Prostate gland (tissue), 2 donors: ENCODE measurements at places on chromosomes 6 and 20. TPM values are rescaled to one million over a fixed set of nuclear protein-coding genes. Genes with fewer than 3 reads are reported as not detected.

- peak within 1 kb of the TSS; percentile 66 for H3K4me3 ChIP-seq
- H3K27ac ChIP-seq: peak within 1 kb of the TSS; percentile 52
- H3K36me3 ChIP-seq: no peaks in the 10 kb centered on the region
These were observed at the start of gene SNPH for GRCh38 chr20:1266167-1266973. SNPH (plus strand) TSS chr20:1266294; CDS start chr20:1296240, 29,946 bp downstream.

DNA sequence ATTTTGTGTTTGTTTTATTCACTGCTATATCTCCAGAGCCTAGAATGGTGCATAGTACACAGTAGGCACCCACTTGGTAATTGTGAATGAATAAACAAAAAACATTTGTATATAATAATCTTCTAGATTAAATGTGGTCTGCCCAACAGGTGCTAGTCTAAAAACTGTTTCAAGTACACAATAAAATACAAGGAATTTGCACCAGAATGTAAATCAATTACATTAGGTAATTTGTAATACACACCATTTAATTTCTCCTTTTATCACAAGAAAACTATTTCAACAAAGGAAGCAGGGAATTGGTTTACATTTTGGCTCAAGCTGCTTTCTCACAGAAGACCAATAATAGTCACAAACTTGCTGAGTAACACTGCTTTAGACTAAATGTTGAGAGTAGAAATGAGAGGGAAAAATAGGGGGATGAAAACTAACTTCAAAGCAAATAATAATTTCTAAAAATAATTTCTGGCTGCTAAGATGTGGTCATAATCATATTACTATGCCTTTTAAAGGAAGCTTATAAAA, 22.1 kb downstream of the RUNX2 start:
- DNase-seq: no peak
- H3K4me1 ChIP-seq: no peaks in the 10 kb centered on the region
- H3K27me3 ChIP-seq: no peaks in the 10 kb centered on the region
- no peak overlapping the region for H3K4me3 ChIP-seq
- no peak overlapping the region for H3K27ac ChIP-seq
- no peaks in the 10 kb centered on the region for H3K36me3 ChIP-seq

DNA sequence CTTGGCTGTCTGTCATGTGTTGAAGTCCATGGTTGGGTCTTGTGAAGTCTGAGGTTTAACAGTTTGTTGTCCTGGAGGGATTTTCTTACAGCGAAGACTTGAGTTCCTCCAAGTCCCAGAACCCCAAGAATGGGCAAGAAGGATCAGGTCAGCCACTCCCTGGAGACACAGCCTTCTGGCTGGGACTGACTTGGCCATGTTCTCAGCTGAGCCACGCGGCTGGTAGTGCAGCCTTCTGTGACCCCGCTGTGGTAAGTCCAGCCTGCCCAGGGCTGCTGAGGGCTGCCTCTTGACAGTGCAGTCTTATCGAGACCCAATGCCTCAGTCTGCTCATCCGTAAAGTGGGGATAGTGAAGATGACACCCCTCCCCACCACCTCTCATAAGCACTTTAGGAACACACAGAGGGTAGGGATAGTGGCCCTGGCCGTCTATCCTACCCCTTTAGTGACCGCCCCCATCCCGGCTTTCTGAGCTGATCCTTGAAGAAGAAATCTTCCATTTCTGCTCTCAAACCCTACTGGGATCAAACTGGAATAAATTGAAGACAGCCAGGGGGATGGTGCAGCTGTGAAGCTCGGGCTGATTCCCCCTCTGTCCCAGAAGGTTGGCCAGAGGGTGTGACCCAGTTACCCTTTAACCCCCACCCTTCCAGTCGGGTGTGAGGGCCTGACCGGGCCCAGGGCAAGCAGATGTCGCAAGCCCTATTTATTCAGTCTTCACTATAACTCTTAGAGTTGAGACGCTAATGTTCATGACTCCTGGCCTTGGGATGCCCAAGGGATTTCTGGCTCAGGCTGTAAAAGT, 43.5 kb downstream of the SIRPA start:
- no peak for DNase-seq
- no peaks in the 10 kb centered on the region for H3K27me3 ChIP-seq

- H3K27me3 ChIP-seq: no peaks in the 10 kb centered on the region
- H3K4me3 ChIP-seq: no peak overlapping the region
- no peaks in the 10 kb centered on the region for H3K36me3 ChIP-seq
- no peaks in the 10 kb centered on the region for H3K4me1 ChIP-seq
- DNase-seq: no peak
These were observed 10.7 kb downstream of the MDFI start for GRCh38 chr6:41648921-41649320.

GRCh38 chr20:36645353-36645752, 643 bp downstream of the SLA2 start:
- no peaks in the 10 kb centered on the region for H3K36me3 ChIP-seq
- H3K27me3 ChIP-seq: no peaks in the 10 kb centered on the region
- H3K4me3 ChIP-seq: no peak overlapping the region
- H3K4me1 ChIP-seq: no peaks in the 10 kb centered on the region
- H3K27ac ChIP-seq: no peak overlapping the region

- no peak overlapping the region for H3K4me3 ChIP-seq
- no peaks in the 10 kb centered on the region for H3K4me1 ChIP-seq
- H3K27me3 ChIP-seq: no peaks in the 10 kb centered on the region
- H3K27ac ChIP-seq: no peak overlapping the region
- DNase-seq: no peak
- no peaks in the 10 kb centered on the region for H3K36me3 ChIP-seq
These were observed 320.2 kb upstream of the JARID2 start for GRCh38 chr6:14925699-14926026.

- H3K27ac ChIP-seq: no peak overlapping the region
- no peaks in the 10 kb centered on the region for H3K36me3 ChIP-seq
- DNase-seq: no peak
- no peaks in the 10 kb centered on the region for H3K4me1 ChIP-seq
- no peak overlapping the region for H3K4me3 ChIP-seq
- H3K27me3 ChIP-seq: no peaks in the 10 kb centered on the region
These were observed 4.1 kb downstream of the HLA-B start for GRCh38 chr6:31352683-31353383.

- no peak overlapping the region for H3K27ac ChIP-seq
These were observed 260.6 kb downstream of the PRL start for GRCh38 chr6:22036275-22036674.

DNA sequence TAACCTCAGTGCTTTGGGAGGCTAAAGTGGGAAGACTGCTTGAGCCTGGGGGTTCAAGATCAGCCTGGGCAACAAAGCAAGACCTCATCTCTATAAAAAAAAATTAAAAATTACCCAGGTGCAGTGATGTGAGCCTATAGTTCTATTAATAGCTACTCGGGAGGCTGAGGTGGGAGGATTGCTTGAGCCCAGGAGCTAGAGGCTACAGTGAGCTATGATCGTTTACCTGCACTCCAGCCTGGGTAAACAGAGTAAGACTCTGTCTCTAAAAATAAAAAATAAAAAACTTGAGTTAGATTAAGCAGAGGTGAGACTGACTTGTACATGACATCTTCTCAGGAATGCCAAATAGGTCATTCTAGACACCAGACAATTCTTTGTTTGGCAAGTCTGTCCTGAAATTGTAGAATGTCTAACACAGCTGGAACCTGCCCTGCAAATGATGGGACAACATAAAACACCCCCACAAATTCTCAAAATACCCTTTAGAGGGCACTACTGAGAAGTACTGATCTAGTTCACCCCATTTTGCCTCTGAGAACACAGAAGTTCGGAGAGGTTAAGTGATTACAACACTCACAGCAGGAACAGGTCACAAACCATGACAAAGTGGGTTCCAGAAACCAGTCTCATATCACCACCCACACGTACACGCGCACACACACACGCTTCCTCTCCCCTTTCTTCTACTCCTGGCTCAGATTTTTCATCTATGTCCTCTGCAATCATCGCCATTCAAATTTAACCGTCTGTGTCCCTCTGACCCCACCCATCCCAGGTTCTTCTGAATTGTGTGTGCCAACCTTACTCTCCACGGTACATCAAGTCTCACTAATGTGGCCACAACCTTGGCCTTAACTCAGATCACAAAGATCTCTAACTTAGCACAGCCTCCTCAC, 38.3 kb downstream of the ARHGAP18 start:
- H3K27me3 ChIP-seq: no peaks in the 10 kb centered on the region
- no peak for DNase-seq
- H3K4me1 ChIP-seq: no peaks in the 10 kb centered on the region

DNA sequence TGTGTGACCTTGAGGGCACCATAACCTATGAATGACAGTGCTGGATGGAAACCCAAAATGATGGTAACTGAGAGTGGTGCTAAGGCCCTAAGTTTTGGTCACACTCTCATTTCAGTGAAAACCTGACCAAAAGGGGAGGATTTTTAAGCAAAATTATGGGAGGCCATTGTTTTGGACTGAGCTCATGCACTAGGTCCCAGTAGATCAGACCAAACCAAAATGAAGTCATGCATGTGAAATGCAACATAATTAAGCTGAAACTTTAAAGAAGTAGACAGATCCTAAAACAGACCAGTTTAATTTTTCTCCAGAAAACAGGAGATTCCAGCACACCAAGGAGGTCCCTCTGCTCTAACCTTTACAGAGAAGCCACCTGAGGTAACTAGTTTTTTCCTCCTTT, 24.0 kb upstream of the THBS2 start:
- H3K27ac ChIP-seq: no peak overlapping the region
- H3K4me3 ChIP-seq: no peak overlapping the region
- no peak for DNase-seq
- no peaks in the 10 kb centered on the region for H3K4me1 ChIP-seq

DNA sequence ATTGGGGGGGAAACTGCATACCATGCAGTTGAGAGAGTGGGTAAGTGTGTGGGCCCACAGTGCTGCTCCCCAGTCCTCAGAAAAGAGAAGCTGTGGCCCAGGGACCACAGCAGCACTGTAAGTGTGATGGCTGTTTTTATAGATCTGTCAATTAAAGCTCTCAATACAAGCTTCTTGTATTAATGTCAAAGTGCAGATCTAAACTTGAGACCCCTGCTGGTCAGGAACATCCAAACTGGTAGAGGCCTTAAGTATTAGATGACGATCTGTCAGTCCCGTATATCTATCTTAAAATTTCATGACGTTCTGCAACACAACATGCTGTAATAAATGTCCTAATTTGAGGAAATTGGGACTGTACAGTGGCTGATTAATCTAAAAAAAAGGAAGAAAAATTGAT, 74.8 kb downstream of the TULP4 start:
- no peaks in the 10 kb centered on the region for H3K27me3 ChIP-seq
- H3K4me3 ChIP-seq: no peak overlapping the region
- H3K4me1 ChIP-seq: no peaks in the 10 kb centered on the region
- no peaks in the 10 kb centered on the region for H3K36me3 ChIP-seq

DNA sequence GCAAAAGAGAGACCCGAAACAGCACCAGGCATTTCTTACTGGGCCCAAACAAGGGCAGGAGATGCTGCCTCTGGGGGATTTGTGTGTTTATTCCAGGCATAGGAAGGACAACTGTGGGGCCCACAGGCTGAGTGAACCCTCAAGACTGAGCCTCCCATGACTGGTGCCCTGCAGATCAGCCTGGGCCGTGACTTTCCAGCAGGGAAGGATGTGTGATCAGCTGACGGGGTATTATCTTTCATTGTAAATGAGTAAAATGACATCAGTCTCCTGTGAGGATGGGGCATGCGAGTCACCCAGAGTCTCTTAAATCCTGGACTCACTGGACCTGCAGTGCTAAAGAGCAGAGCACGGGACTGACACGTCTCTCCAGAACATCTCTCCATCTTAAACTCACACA, 3.9 kb upstream of the TEAD3 start:
- no peaks in the 10 kb centered on the region for H3K27me3 ChIP-seq
- H3K36me3 ChIP-seq: no peaks in the 10 kb centered on the region
- no peaks in the 10 kb centered on the region for H3K4me1 ChIP-seq
- no peak overlapping the region for H3K4me3 ChIP-seq
- DNase-seq: peak; percentile 40

DNA sequence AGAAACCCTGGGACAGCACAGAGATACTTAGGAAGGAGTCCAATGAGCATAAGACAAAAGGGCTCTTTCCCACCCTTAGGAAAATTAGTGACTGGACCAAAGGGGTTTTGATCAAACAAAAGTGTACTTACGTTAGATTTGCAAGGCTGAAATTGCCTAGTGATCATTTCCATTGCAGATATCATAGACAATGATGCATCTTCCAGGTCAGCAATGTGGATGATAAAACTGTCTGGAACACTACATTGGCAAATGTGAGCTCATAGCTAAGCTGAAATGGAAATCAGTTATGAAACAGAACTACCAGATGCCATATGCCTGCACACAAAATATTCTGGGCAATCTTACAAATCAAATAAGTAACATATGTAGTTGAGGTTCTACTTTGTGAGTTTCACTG, 34.0 kb downstream of the LY86 start:
- DNase-seq: no peak
- H3K4me1 ChIP-seq: no peaks in the 10 kb centered on the region

DNA sequence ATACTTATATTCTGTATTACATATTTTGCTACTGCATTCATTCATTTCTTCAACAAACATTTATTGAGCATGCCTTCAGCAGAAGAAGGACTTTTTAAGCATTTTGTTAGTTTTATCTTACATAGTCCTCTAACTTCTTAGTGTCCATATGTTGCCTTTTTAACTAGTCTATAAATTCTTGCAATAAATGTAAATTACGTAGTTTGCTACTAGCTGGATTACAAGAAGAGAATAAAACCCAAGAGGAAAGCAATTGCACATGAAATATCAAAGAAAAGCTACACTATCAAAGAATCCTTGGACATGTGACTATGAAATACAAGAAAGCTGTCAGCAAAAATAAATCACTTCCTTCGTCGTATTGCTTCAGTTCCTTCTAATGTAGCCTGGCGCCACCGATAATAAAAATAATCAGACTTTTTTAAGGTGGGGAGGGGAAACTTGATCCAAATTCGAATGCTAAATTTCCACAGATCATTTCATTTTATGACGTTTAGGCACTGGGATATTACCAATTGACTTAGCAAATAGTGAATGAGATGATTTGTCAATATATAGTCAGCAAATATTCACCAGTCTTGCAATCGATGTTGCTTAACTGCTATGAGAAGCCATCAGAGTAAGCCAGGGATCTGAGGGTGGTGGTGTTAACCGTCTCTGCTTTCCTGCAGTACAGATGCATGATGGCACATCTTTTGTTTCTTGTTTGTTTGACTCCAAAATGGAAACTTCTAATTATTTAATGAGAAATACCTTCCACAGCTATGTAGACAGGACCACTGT, 258.7 kb upstream of the EXOC2 start:
- no peaks in the 10 kb centered on the region for H3K36me3 ChIP-seq
- no peaks in the 10 kb centered on the region for H3K4me1 ChIP-seq
- H3K27ac ChIP-seq: no peak overlapping the region
- no peak overlapping the region for H3K4me3 ChIP-seq
- H3K27me3 ChIP-seq: no peaks in the 10 kb centered on the region

GRCh38 chr20:32580970-32581838, 3.9 kb downstream of the NOL4L start:
- H3K36me3 ChIP-seq: no peaks in the 10 kb centered on the region
- no peak overlapping the region for H3K27ac ChIP-seq
- H3K4me1 ChIP-seq: no peaks in the 10 kb centered on the region
- no peaks in the 10 kb centered on the region for H3K27me3 ChIP-seq

- no peaks in the 10 kb centered on the region for H3K27me3 ChIP-seq
- H3K27ac ChIP-seq: no peak overlapping the region
- no peak overlapping the region for H3K4me3 ChIP-seq
These were observed 6.2 kb downstream of the CPXM1 start for GRCh38 chr20:2794202-2794748.

- no peaks in the 10 kb centered on the region for H3K27me3 ChIP-seq
- no peak for DNase-seq
- H3K4me3 ChIP-seq: no peak overlapping the region
- H3K36me3 ChIP-seq: no peaks in the 10 kb centered on the region
These were observed 27.5 kb downstream of the CAPN11 start for GRCh38 chr6:44185953-44186634.

Gene PPP1R14C
- total RNA-seq: 3.4 TPM

Gene STMND1
- not detected for total RNA-seq

Gene PSMB8
- 30.7 TPM for total RNA-seq

Gene HLA-DRB5
- not detected for total RNA-seq

Gene BPIFA1
- not detected for total RNA-seq

Gene SYNGAP1
- total RNA-seq: 24.8 TPM

Gene C20orf204
- total RNA-seq: 0.64 TPM

Gene SLC22A16
- 2.7 TPM for total RNA-seq
